ENCODE measurements at places on chromosomes 2 and 18. TPM values are rescaled to one million over a fixed set of nuclear protein-coding genes. Genes with fewer than 3 reads are reported as not detected.

- DNase-seq: peak; percentile 46
Measured at GRCh38 chr2:11697103-11697871, 27.3 kb upstream of the NTSR2 start.

DNA sequence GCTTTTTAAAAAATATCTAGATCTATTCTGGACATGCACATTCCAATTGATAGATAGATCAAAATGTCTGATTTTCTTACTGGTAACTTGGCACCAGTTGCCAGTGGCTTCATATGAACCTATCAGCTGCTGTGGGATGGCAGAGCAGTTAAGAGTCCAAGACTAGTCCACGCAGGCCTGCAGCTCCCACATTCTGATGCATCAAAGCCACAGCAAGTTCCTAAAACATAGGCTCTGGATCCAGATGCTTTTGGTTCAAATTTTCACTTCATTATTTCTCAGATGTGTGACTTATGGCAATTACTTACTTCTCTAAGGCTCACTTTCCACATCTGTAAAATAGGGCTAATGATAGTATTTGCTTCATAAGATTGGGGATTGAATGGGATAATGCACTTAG, 48.0 kb upstream of the CYP1B1 start:
- no peak for DNase-seq

GRCh38 chr2:33634261-33634910, 35.3 kb upstream of the FAM98A start:
- DNase-seq: no peak

DNA sequence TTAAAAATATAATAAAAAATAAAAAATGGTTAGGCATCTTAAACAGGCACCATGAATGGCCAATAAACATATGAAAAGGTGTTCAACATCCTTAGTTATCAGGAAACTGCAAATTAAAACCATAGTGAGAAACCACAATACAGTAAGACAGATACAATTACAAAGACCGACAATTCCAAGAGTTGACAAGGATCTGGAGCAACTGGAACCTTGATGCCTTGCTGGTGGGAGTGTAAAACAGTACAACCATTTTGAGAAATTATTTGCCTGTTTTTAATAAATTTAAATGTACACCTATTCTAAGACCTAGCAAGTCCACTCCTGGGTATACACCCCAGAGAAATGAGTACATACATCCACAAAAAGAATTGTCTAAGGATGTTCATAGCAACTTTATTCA, 49.1 kb downstream of the NGEF start:
- no peak for DNase-seq

- peak; percentile 59 for DNase-seq
Measured at GRCh38 chr2:47485751-47486300, 82.9 kb downstream of the MSH2 start.

GRCh38 chr18:74234326-74235171, 57.2 kb downstream of the CYB5A start:
- peak; percentile 97 for DNase-seq

DNA sequence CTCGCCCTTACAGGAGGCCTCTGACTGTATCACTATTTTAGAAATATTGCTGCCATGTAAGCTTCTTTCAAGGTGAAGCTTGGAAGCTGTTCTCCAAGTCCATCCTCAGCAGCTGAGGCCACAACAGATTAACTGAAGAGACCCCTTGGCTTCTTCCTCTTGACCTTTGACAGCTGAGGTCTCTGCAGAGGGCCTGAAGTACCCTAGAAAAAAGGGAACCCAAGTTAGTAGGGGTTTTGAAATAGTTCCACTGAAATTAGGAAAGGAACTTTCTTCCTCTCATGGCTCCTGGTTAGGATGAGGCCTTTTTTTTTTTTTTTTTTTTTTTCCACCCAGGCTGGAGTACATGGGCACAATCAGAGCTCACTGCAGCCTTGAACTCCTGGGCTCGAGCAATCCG, 15.5 kb upstream of the IHH start:
- no peak for DNase-seq

The STPG4 gene
- total RNA-seq: 8.4 TPM

The MAP3K20 gene
- 72.0 TPM for total RNA-seq
